ENCODE measurements at places on chromosomes 2 and 18.

DNA sequence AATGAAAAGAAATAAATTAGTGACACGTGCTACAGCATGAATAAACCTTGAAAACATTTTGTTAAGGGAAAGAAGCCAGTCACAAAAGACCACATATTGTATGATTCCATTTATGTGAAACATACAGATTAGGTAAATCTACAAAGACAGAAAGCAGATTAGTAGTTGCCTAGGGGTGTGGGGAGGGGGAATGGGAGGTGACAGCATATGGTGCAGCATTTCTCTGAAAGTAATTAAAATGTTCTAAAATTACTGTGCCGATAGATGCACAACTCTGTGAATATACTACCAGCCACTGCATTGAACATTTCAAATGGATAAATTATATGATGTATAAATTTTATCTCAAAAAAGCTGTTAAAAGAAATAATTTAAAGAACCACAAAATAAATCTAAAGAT, 161.0 kb downstream of the TRIB2 start:
- no peak overlapping the region for H3K4me3 ChIP-seq
- DNase-seq: no peak
- H3K27ac ChIP-seq: no peak overlapping the region

- H3K4me3 ChIP-seq: no peak overlapping the region
- no peak for DNase-seq
- H3K27me3 ChIP-seq: no peaks in the 10 kb centered on the region
- H3K27ac ChIP-seq: no peak overlapping the region
- no peaks in the 10 kb centered on the region for H3K36me3 ChIP-seq
These were observed 371.9 kb downstream of the STK39 start for GRCh38 chr2:167875529-167875928.

DNA sequence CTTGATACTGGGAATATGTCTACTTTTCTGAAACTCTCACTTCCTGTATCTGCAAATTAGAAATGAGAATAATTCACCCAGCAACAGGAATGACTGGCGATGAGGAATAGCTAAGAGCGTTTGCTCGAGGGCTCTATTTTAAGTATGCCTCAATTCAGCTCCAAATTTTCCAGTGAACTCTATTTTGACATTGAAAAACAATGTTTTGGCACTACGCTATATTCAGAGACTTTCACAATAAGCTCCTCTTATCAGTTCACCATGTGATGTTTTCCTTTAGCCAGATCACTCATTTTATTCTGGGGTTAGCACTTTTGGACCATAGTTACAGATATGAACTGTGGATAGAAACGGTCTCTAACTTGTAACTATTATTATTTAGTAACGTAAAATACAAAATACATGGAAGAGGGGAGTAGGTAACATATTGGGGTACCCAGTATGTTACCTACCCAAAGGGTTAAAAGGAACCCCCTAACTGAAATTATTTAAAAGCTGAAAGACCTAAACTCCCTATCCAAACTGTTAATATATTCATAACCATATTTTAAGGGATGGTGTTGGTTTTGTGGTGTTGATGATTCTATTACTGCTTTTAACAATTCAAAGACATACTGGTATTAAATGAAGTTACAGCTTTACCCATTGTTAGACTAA, 28.1 kb downstream of the SLC40A1 start:
- H3K27me3 ChIP-seq: no peaks in the 10 kb centered on the region
- peak overlapping the region; percentile 70 for H3K27ac ChIP-seq
- DNase-seq: no peak
- no peak overlapping the region for H3K4me3 ChIP-seq
- no peaks in the 10 kb centered on the region for H3K36me3 ChIP-seq

DNA sequence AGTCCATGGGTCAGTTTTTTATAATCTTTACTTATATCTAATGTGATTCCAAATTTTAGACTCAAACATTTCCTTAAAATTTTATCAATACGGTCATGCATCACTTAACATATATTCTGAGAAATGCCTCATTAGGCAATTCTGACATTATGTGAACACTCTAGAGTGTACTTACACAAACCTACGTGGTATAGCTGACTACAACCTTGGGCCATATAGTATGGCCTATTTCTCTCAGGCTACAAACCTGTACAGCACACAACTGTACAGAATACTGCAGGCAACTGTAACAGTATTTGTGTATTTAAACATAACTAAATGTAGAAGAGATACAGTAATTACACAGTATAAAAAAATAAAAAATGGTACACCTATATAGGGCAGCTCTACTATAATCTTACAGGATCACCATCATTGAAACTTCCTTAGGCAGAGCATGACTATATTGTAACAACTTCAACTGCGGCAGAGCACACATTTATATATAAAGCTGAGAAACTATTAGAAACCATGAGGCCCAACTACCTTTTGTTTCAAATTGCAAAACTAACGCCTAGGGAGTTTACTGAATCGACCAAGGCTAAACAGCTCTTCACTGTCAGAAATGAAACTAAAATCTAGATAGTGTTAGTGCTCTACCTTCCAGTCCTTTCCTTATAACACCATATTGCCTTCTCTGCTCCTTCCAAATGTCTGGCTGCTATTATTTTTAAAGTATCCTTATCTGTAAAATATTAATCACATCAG, 6.9 kb downstream of the YES1 start:
- peak overlapping the region; percentile 7 for H3K4me3 ChIP-seq
- no peaks in the 10 kb centered on the region for H3K27me3 ChIP-seq
- peaks cover 20% of the 10 kb centered on the region for H3K4me1 ChIP-seq
- DNase-seq: no peak

DNA sequence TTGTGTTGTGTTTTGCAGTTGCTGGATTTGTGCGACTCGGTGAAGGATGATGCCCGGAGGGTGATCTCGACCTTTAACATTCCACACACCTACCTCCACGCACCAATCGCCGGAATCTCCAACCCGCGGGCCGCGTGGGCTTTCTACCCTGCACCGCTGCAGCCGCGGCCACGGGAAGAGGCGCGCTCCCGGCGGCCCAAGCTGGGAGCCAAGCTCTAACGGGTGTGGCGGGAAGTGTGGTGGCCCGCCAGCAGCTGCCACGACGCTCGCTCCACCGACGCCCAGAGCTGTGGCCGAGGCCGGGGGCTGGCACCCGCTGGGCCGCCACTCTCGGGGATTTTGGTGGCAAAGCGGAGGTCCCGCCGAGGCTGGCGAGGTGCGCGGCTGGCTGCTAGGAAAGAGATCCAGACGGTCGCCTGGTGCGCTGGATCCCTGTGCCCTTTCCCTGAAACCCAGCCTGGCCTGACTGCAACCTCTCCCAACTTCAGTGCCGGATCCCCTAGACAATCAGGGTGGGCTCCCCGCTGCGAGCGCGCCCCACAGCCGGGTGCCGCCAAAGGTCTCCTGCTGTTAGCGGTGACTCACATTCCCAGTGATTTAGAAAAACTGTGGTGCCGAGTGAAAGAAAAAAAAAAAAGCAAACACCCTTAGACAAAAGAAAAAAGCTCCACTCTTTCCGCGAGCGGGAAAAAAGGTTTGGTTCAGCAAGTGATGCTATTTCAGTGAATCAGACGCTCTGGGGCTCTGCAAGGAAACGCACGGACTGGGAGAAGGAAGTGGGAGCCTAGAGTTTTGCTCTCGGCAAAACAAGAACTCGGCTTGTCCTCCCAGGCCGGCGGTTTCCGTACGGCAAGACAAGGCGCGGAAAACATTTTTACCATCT, 2.9 kb upstream of the BCL2L11 start:
- H3K36me3 ChIP-seq: no peaks in the 10 kb centered on the region
- H3K27me3 ChIP-seq: peaks cover 4% of the 10 kb centered on the region
- no peak overlapping the region for H3K27ac ChIP-seq
- H3K4me3 ChIP-seq: peak overlapping the region; percentile 91
- DNase-seq: no peak

GRCh38 chr18:12307701-12308385, at the start of gene TUBB6:
Gene TUBB6, plus strand, starts transcription at chr18:12308241. Its CDS starts 52 bp downstream, at chr18:12308293.
- peak within 1 kb of the TSS; percentile 96 for H3K27ac ChIP-seq
- H3K27me3 ChIP-seq: no peaks in the 10 kb centered on the region
- peak within 1 kb of the TSS; percentile 76 for H3K4me3 ChIP-seq
- peaks cover 19% of the 10 kb centered on the region for H3K4me1 ChIP-seq
- peak; percentile 88 for DNase-seq
- H3K36me3 ChIP-seq: peaks cover 19% of the 10 kb centered on the region

- no peak for DNase-seq
- H3K36me3 ChIP-seq: no peaks in the 10 kb centered on the region
- no peaks in the 10 kb centered on the region for H3K4me1 ChIP-seq
- H3K27ac ChIP-seq: no peak overlapping the region
These were observed 801.8 kb downstream of the CCDC85A start for GRCh38 chr2:56985609-56986008.

DNA sequence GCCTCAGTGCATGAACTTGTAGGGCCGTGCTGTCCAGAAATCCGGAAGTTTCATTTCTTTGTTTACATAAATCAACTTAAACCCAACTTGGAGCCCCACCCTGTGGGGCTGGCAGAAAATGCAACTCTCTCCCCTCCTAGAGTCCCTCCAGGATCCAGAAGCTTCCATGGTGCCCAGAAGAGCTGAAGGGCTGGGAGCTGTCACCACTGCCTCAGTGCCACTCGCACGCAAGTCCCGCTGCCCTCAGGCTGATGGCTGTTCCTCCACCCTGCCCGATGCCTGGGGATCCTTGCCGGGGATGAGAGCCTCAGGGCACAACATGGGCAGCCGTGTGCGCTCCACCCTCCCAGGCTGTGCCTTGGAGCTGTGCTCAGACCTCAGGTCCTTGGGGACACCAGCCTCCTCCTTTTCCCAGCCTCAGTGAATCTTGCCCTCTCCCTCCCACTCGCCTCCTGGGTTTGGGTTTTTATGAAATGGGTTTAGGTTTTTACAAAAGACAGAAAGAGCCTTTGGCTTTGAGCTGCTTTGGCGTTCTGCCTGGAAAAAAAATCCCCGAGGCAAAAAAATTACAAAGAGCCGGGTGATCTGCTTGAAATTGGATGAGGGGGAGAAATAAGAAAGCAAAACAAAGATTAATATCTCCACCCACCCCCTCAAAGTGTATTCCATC, 155.2 kb downstream of the TWIST2 start:
- peaks cover 9% of the 10 kb centered on the region for H3K27me3 ChIP-seq
- no peak overlapping the region for H3K4me3 ChIP-seq
- H3K4me1 ChIP-seq: no peaks in the 10 kb centered on the region
- H3K36me3 ChIP-seq: no peaks in the 10 kb centered on the region
- no peak overlapping the region for H3K27ac ChIP-seq
- DNase-seq: peak; percentile 52

- H3K27ac ChIP-seq: no peak overlapping the region
- DNase-seq: no peak
- no peaks in the 10 kb centered on the region for H3K27me3 ChIP-seq
- H3K4me3 ChIP-seq: no peak overlapping the region
These were observed 28.4 kb upstream of the LONRF2 start for GRCh38 chr2:100350661-100351185.

DNA sequence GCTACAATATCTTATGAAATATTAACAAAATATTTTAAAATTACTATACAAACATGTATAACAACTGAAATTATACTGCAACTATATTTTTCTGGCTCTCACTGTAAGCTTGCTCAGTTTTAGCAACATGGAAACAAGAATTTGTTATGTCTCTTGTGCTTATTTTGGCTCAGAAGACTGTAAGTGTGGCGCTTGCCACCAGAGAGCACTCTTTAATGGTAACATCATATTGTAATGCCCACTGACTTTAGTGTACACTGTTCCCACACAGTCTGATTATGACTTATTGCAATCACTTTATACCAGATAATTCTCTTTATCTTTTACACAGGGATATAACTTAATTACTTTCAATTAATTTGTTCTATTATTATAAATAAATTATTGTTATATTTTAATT, 1500.6 kb upstream of the TMEFF2 start:
- H3K4me3 ChIP-seq: no peak overlapping the region
- H3K27ac ChIP-seq: no peak overlapping the region
- DNase-seq: no peak
- no peaks in the 10 kb centered on the region for H3K27me3 ChIP-seq
- no peaks in the 10 kb centered on the region for H3K4me1 ChIP-seq
- no peaks in the 10 kb centered on the region for H3K36me3 ChIP-seq

- H3K27ac ChIP-seq: no peak overlapping the region
- H3K4me3 ChIP-seq: no peak overlapping the region
- no peaks in the 10 kb centered on the region for H3K27me3 ChIP-seq
- H3K4me1 ChIP-seq: no peaks in the 10 kb centered on the region
- no peak for DNase-seq
- H3K36me3 ChIP-seq: no peaks in the 10 kb centered on the region
These were observed 85.2 kb downstream of the FSIP2 start for GRCh38 chr2:185823773-185824172.

GRCh38 chr2:105261061-105261460, 19.5 kb downstream of the GPR45 start:
- H3K36me3 ChIP-seq: peaks cover 18% of the 10 kb centered on the region
- no peak overlapping the region for H3K4me3 ChIP-seq
- H3K27me3 ChIP-seq: no peaks in the 10 kb centered on the region

GRCh38 chr2:36455788-36456187, 100.2 kb downstream of the CRIM1 start:
- H3K4me3 ChIP-seq: no peak overlapping the region
- peaks cover 23% of the 10 kb centered on the region for H3K36me3 ChIP-seq
- H3K4me1 ChIP-seq: peaks cover 40% of the 10 kb centered on the region
- no peak for DNase-seq

DNA sequence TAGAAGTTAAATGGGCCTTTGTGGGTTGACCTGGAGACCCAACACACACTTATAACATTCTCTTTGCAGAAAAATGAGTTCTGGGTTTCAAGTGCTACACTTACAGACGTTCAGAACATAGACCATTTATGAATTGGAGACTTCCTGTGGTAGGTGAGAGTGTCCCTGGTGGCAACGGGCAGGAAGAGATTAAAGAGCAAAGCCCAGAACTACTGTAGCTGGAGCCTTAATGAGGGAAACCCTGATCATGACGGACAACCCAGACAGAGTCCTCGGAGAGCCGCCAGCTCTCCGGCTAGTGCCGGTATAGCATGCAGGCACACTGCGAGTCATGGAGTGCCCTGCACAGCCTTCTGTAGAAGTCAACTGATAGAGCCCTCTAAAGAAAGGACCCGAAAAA, 44.5 kb upstream of the RMDN2 start:
- DNase-seq: no peak
- peaks cover 5% of the 10 kb centered on the region for H3K27me3 ChIP-seq
- H3K4me3 ChIP-seq: no peak overlapping the region
- no peak overlapping the region for H3K27ac ChIP-seq
- no peaks in the 10 kb centered on the region for H3K4me1 ChIP-seq

GRCh38 chr2:167504061-167504460, 615.8 kb downstream of the XIRP2 start:
- no peaks in the 10 kb centered on the region for H3K4me1 ChIP-seq
- H3K36me3 ChIP-seq: no peaks in the 10 kb centered on the region
- DNase-seq: no peak
- H3K27me3 ChIP-seq: no peaks in the 10 kb centered on the region

DNA sequence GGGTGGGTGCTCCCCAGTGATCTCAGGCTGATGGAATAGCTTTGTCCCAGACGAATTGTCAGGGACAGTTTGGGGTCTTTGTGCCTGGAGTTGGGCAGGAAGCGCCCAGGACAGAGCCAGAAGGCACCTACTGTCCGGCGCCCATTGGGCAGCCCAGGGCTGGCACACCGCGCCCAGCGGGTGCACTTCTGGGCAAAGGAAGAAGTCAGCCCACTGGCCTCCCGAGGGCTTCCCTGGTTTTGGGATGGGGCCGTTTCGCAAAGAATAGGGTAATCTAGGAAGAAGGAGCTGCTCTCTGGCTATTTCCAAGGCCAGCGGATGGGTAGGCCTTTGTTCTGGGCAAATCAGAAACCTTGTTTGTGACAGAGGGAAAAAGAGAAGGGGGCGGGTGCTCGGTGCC, 3.5 kb upstream of the SIX2 start:
- no peaks in the 10 kb centered on the region for H3K36me3 ChIP-seq
- no peak overlapping the region for H3K4me3 ChIP-seq
- DNase-seq: no peak
- peaks cover 36% of the 10 kb centered on the region for H3K4me1 ChIP-seq

Measured in upper lobe of right lung (tissue), 1 donor.